ENCODE measurements at places on chromosomes 12 and 14. TPM values are rescaled to one million over a fixed set of nuclear protein-coding genes. Genes with fewer than 3 reads are reported as not detected.

NUDT4 gene
- polyA plus RNA-seq = 104 TPM

DNA sequence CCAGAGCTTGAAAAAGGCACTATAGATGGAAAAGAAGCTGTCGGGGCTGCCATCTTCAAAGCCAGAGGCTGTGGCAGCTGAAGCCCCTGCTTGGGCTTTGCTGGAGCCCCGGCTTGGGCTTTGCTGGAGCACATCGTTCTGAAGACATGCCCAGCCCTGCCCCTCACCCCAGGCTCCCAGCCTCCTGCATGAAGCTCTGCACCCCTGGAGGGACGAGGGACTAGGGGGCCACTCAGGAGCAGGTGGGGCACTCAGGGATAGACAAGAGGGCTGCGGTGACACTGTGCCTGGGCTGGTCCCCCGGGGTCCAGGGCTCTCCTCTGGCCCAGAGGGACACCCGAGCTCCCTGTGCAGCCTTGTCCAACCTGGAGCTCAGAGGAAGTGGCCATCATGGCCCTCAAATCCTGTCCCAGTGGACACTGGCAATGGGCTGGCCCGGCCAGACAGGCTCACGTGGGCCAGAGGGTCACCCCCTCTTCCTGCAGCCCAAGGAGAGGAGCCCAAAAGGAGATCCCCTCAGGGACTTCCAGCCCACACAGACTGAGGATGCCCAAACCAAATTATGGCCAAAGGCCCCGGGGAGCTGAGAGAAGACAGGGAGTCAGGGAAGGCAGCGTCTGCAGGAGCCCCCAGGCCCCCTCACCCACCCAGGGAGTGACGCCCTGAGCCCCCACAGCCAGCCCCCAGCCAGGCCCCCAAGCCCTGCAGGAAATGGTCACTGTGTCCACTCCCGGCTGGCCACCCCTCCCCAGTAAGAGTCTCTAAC, 23.1 kb upstream of the C14orf180 start:
- peak; percentile 34 for DNase-seq

DNA sequence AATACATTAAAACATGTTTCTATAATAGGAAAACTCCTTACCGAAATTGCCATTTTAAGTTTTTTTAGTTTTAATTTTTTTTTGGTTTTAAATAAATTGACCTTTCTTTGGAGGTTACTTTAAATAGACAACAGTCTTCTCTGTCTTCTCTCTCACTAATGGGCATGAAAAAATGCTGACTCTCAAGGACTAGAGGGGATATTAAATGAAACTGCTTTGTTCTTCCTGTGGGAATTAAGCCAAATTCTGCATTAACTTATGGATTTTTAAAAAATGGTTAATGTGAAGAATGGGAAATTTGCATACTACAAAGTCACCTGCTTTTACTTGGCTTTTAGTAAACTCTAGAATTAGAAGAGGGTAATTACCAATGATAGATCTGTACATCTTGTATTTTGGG, 378.9 kb downstream of the TMTC2 start:
- DNase-seq = no peak

- DNase-seq = no peak
Measured at GRCh38 chr12:111091051-111091450, 170.7 kb upstream of the MYL2 start.

NUBPL gene
- polyA plus RNA-seq = 11.2 TPM

- peak; percentile 39 for DNase-seq
Measured at GRCh38 chr12:75635606-75636444, 124.4 kb upstream of the KRR1 start.

PAX9 gene
- polyA plus RNA-seq = not detected

ALKBH2 gene
- 18.8 TPM for polyA plus RNA-seq

DNA sequence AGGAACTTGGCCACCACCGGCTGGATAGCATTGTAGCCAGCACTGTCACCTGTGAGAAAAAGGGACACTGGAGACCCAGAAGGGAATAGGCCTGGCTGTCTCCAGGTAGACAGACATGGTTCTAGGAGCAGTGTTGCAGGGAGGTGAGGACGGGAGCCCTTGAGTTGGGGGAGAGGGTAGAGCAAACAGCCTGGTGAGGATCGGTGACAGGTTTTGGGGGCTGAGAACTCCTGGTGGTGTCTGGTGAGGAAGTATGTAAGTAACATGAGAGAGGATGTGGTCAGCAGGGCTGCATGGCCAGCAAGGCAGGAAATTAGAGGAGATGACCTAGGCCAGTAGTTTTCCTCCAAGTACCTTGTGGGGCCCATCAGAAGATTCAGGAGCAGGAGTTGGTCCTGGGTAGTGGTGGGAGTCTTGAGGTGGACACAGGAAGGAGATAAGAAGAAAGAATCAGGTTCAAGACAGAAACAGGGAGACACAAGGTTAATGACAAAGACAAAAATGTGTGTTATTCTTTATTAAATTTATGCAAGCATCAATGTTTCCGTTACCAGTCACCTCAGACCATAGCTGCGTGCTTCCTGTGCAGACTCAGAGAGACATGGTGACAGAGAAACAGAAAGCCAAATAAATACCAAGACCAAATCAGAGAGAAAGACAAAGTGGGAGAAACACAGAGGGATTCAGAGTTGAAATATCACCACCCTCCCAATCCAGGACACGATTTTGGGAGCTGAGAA, at the start of gene ARHGAP9:
TSS of gene ARHGAP9 (minus strand) at position 491 of the 740 bp plus-strand sequence. CDS start at position 31, 460 bp downstream.
- no peak for DNase-seq

- no peak for DNase-seq
Measured at GRCh38 chr14:69711477-69711876, 55.5 kb upstream of the SRSF5 start.

NID2 gene
- polyA plus RNA-seq = 7.1 TPM

- no peak for DNase-seq
Measured at GRCh38 chr14:76117789-76118484, 33.8 kb upstream of the GPATCH2L start.

DNA sequence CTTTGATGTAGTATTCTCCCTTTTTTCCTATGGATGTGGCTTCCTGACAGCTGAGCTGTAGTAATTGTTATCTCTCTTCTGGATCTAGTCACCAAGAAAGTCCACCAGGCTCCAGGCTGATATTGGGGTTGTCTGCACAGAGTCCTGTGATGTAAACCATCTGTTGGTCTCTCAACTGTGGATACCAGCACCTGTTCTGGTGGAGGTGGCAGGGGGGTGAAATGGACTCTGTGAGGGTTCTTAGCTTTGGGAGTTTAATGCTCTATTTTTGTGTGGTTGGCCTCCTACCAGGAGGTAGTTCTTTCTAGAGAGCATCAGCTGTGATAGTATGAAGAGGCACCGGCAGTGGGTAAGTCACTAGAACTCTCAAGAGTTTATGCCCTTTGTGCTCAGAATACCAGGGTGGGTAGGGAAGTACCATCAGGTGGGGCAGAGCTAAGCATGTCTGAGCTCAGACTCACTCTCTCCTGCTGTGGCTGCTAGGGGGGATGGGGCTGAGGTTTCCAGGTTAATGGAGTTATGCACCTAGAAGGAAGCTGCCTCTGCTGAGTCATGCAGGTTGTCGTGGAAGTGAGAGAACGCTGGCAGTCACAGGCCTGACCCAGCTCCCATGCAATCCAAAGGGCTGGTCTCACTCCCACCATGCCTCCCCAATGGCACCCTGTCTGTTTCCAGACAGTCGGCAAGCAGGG, 3.0 kb upstream of the TAS2R14 start:
- no peak for DNase-seq

EMP1 gene
- 45.1 TPM for polyA plus RNA-seq

- no peak for DNase-seq
Measured at GRCh38 chr12:51322452-51322851, 1.5 kb downstream of the BIN2 start.

- DNase-seq = no peak
Measured at GRCh38 chr12:117774941-117775775, 193.6 kb downstream of the KSR2 start.

GRCh38 chr12:4779749-4780148, 59.5 kb downstream of the GALNT8 start:
- DNase-seq = no peak

POMT2 gene
- 18.2 TPM for polyA plus RNA-seq

- peak; percentile 77 for DNase-seq
Measured at GRCh38 chr14:91511043-91511383, 903 bp upstream of the PPP4R3A start.

DNA sequence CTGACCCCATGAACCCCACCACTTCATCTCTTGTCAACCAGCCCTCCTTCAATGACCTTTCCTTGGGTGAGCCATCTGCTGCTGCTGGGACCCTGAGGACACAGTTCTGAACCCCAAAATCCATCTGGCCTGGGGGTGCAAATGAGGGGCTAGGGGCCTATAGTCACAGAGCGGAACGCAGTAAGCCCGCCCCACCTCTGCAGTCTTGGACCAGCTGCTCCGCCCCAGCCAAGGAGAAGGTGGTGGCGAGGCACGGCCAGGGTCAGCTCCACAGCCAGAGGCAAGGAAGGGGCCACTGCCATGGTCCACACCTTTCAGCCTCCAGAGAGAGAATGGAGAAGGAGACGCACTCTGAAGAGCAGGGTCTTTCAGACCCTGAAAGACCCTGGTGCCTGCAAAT, 5.1 kb downstream of the TMEM179 start:
- no peak for DNase-seq

- DNase-seq = peak; percentile 11
Measured at GRCh38 chr14:66432334-66432733, 53.8 kb upstream of the CCDC196 start.

ANKRD33 gene
- not detected for polyA plus RNA-seq

GRCh38 chr12:105024928-105025327, 38.8 kb downstream of the NOPCHAP1 start:
- DNase-seq = no peak
